ENCODE measurements at places on chromosomes 11 and 22.

GRCh38 chr22:22865311-22866072 is 22.1 kb upstream of the IGLL5 start:
- DNase-seq: no peak

- DNase-seq: no peak
Measured at GRCh38 chr22:48742556-48743343, 1084.9 kb downstream of the BRD1 start.

DNA sequence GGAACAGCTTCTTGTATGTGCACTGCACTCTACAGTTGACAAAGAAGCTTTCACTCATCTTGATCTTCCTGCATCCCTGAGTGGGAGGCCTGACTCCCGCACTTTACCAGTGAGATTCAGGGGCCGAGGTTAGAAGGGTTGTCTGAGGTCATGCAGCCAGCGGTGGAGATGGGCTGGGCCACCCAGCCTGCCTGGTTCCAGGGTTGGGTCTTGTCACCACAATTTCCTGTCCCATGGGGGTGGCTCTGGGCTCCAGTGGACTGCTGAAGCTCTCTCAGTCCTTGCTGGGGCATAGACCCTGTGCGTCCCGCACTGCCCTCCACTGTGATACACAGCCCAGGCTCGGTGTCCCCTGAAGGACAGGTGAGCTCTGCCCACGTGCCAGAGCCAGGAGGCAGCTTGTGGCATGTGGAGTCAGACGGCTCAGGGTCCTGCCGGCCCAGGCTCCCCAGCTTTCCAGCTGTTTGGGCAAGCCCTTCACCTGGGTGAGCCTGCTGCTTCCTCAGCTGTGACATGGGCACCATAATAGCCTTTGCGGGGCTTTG is 6.9 kb upstream of the MYO7A start:
- no peak for DNase-seq

GRCh38 chr11:128603003-128603696 is 15.8 kb upstream of the ETS1 start:
- no peak for DNase-seq

DNA sequence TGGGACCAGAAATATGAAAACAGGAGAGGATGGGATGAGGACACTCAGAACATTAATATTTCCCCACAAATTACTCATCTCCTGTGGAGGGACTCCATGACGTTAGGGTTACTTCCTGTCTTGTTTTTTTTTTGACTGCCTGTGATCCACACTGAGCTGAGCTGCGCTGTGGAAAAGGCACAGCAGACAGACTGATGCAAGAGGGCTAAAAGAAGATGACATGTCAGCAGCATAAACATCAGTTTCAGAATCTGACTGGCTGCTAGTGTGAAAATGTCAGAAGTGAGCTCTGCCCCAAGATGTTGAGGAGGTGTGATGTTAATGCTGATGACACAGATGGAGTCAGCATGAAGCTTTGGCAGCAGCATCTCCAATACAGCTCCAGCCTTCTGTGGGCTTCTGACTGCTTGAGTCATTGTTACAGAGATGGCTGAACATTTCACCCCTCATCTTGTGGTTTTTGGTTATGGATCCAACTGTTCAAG is 286.8 kb downstream of the BLID start:
- no peak for DNase-seq

DNA sequence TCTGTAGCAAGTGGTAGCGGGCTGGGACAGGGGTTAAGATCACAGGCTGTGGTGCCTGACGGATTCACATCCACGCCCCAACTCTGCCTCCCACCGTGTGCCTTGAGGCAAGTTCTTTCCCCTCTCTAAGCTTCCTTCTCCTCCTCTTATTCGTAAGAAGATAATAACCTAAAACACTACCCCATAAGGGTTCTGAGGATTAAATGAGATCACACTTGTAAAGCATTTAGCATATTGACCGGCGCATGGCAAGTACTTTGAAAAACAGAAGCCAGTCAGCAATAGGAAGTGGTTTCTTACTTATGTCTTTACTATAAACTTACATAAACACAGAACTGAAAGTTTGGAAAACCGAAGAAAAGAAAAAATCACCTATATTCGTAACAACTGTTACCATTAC is 15.5 kb upstream of the LMO2 start:
- DNase-seq: no peak

- DNase-seq: no peak
Measured at GRCh38 chr11:123517559-123518364, 87.7 kb downstream of the GRAMD1B start.

DNA sequence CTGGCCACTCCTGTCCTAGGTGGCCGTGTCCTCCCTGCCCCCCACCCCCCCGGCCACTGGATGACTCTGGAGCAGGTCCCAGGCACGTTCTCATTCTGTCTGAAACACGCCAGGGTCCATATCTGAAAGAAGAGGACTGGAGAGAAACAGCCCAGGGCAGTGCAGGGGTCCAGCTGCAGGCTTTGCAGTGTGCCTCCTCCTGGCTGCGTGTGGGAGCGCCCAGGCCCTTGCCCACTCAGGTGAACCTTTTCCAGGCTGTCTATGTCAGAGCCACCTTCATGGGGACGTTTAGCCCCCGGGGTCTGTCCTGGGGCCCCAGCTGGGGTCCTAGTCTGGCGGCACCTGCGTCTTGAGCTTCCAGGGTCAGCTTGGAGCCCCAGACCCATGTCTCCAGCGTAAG is 15.6 kb downstream of the GRAMD4 start:
- DNase-seq: no peak

DNA sequence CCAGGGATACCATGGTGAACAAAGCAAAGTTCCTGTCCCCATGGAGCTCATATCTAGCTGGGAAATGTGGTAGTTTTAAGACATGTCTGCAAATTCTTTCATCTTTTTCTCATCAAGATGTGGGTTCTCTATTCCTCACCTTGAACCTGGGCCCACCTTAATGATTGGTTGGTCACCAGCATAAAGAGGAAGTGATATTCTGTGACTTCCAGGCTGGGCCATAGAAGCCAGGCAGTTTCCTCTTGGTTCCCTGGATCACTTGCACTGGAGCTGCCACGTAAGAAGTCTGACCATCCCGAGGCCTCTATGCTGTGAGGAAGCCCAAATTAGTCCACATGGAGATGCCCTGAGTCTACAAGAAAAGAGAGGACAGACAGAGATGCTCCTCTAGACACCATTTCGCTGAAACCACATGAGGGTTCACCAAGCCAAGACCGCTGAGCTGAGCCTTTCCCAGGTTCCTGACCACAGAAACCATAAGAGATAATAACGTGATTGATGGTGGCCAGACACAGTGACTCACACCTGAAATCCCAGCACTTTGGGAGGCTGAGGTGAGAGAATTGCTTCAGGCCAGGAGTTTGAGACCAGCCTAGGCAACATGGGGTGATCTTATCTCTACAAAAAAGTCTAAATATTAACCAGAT is 119.5 kb upstream of the ISX start:
- DNase-seq: no peak

- no peak for DNase-seq
Measured at GRCh38 chr11:128467610-128468041, 119.7 kb downstream of the ETS1 start.

DNA sequence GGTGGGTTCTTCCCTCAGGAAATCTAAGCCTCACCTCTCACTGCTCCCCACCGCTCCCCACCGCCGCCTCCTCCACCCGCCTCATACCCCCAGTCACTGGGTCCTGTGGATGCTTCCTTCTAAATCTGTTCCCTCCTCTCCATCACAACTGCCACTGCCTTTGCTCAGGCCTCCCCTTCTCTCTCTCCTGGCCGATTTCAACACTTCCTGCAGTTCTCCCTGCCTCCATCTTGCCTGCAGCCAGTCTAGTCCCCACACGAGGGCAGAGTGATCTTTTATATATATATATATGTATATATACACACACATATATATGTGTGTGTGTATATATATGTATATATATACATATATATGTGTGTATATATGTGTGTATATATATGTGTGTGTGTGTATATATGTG is 27.8 kb downstream of the CREB3L1 start:
- no peak for DNase-seq

GRCh38 chr11:133570376-133570775 is 38.1 kb upstream of the OPCML start:
- no peak for DNase-seq

DNA sequence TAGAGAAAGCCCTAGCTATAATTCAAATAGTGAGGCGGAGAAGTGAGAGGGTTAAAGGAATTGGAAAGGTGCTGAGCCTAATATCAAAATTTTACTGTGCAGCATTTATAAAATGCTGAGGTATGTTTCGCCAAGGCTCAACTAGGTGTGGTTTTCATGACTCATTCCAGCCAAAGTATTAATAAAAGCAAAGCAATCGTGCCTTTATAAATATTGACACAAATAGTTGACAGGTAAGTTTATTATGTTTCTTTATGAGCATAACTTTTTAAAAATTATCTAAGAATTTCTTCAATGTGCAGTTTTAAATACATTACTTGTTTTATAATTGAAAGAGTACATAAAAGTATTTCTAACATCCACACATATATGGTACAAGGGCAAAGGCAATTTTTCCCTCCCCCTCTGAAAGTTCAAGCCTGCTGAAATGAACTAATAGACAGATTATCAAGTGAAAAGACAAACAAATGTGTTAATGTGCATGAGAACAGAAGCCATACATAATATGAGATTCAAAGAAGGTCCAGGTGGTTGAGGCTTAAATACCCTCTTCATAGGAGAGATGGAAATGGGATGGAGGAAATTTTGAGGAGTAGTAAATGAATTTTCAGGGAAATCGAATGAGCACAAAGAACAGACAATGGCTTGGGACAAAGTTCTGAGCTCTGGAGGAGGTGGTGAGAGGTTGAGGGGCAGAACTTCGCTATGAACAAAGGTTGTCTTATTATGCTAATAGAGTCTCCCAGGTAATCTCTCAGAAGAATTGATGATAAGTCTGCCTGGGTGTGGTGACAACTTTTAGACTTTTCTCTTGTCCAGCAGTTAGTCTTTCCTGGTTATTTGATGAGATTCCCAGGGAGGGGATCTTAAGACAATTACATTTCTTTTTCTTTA is 326.5 kb downstream of the BUD13 start:
- DNase-seq: no peak

DNA sequence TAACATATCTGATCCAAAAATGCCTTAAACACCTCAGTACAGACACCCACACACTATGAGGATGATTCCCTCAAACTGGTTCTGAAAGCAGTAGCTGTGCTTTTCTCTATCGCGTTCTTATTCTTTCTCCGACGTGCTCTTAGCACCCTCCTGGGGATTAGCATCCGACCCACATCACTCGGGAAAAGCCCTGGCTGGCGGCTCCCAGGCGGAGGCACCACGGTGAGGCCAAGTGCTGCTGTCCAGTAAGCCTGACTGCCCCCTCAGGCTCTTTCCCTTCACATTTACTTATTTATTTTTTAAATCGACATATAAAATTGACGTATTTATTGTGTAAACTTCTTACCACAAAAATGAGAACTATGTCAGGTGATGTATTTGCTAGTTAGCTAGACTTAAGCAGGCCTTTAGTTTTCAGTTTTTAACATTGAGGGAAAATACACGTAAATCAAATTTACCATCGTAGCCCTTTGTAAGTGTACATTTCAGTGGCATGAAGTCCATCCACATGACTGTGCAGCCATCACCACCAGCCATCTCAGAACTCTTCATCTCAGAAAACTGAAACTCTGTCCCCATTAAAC is 19.2 kb downstream of the TBX1 start:
- no peak for DNase-seq

DNA sequence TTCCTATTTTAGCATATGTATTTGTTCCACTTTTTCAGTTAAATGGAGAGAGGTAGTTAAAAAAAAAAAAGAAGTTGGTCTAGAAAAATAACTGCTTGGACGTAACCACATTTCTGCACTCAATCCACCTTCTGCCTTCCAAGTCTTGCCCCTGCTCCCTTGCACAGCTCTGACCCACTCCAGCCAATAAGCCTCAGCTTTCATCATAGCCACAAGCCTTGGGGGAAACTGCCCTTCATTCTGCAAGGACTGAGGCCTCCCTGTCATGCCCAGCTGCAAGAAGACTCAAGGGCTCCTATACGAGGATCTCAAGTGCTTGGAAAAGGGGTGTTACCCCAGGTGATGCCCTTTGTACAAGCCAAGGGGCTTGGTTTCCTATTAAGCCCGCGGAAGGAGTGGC is 36.0 kb upstream of the OAF start:
- no peak for DNase-seq

Measured in nucleus accumbens (tissue), 56 donors.